ENCODE measurements at places on chromosomes 12 and 14.
A peak's percentile ranks its signal among the peaks of the same experiment; 100 is the strongest.

DNA sequence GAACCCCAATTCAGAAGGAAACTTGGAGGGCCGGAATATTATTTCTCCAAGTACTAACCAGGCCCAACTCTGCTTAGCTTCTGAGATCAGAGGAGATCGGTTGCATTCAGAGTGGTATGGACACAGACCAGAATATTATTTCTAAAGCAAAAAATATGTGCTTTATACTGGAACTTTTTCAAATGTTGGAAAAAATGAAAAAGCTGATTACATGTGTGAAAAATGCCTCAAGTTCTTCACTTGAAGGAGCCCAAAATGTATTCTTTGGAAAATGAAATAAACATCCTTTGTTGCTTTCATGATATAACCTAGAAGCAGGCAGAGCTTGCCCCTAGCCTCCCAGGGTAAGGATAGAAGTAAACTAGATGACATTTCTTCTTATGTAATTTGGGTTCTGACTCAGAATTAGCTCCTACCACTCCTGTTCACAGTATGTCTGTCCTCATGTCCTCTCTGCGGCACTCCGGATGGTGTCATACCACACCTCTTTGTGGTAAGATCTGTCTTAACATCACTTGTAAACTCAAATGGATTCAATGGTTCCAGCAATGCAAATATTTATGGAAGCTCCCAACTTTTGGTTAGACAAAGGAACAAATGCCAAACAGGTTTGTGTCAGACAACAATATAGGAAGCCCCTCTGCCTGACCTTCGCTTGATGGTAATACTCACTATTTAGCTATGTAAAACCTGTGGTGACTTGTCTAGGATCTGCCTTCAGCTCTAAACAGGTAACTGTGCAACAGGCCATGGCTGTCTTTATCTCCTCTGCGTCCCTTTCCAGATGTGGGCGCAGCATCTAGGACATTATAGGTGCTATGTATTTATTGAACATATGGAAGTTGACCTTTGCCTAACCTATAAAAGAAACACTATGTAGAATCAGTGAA is 178.5 kb downstream of the SSPN start:
- H3K36me3 ChIP-seq = peaks cover 49% of the 10 kb centered on the region
- peaks cover 16% of the 10 kb centered on the region for H3K4me1 ChIP-seq
- no peak for ATAC-seq
- no peak overlapping the region for H3K4me3 ChIP-seq

GRCh38 chr14:68759017-68759560 is 33.8 kb downstream of the ZFP36L1 start:
- no peak for ATAC-seq
- H3K4me1 ChIP-seq = peaks cover 22% of the 10 kb centered on the region
- H3K36me3 ChIP-seq = no peaks in the 10 kb centered on the region
- H3K4me3 ChIP-seq = no peak overlapping the region
- H3K27me3 ChIP-seq = no peaks in the 10 kb centered on the region

GRCh38 chr14:103158688-103159087 is 35.4 kb downstream of the TNFAIP2 start:
- ATAC-seq = no peak
- no peaks in the 10 kb centered on the region for H3K4me1 ChIP-seq
- no peaks in the 10 kb centered on the region for H3K36me3 ChIP-seq

GRCh38 chr14:64212666-64213065 is 81.5 kb downstream of the ESR2 start:
- H3K27ac ChIP-seq = no peak overlapping the region
- no peaks in the 10 kb centered on the region for H3K27me3 ChIP-seq
- peaks cover 45% of the 10 kb centered on the region for H3K4me1 ChIP-seq
- H3K4me3 ChIP-seq = no peak overlapping the region

GRCh38 chr14:38212111-38212510 is 4.4 kb downstream of the SSTR1 start:
- peaks cover 40% of the 10 kb centered on the region for H3K27me3 ChIP-seq
- no peak overlapping the region for H3K4me3 ChIP-seq
- no peaks in the 10 kb centered on the region for H3K4me1 ChIP-seq
- H3K27ac ChIP-seq = no peak overlapping the region

- H3K4me1 ChIP-seq = peaks cover 24% of the 10 kb centered on the region
- peak overlapping the region; percentile 41 for H3K27ac ChIP-seq
- no peak overlapping the region for H3K4me3 ChIP-seq
- no peak for ATAC-seq
- H3K36me3 ChIP-seq = peaks cover 30% of the 10 kb centered on the region
- no peaks in the 10 kb centered on the region for H3K27me3 ChIP-seq
These were observed 135.6 kb upstream of the MAX start for GRCh38 chr14:65237941-65238340.

- H3K27ac ChIP-seq = no peak overlapping the region
- H3K36me3 ChIP-seq = no peaks in the 10 kb centered on the region
- H3K4me3 ChIP-seq = no peak overlapping the region
- peaks cover 44% of the 10 kb centered on the region for H3K27me3 ChIP-seq
- no peaks in the 10 kb centered on the region for H3K4me1 ChIP-seq
- ATAC-seq = no peak
These were observed 72.5 kb downstream of the HMGA2 start for GRCh38 chr12:65896743-65897142.

GRCh38 chr12:82714427-82714826 is 27.7 kb downstream of the TMTC2 start:
- H3K36me3 ChIP-seq = peaks cover 10% of the 10 kb centered on the region
- no peaks in the 10 kb centered on the region for H3K4me1 ChIP-seq
- ATAC-seq = no peak
- no peak overlapping the region for H3K27ac ChIP-seq
- no peaks in the 10 kb centered on the region for H3K27me3 ChIP-seq

- H3K36me3 ChIP-seq = no peaks in the 10 kb centered on the region
- no peak for ATAC-seq
- no peaks in the 10 kb centered on the region for H3K27me3 ChIP-seq
- no peak overlapping the region for H3K27ac ChIP-seq
These were observed 5.4 kb downstream of the SOX5 start for GRCh38 chr12:23944067-23944466.

- no peak overlapping the region for H3K4me3 ChIP-seq
- peaks cover 61% of the 10 kb centered on the region for H3K36me3 ChIP-seq
- ATAC-seq = no peak
These were observed 51.9 kb downstream of the SUSD6 start for GRCh38 chr14:69663300-69663643.

GRCh38 chr14:58634406-58635090 is 3.2 kb upstream of the DACT1 start:
- peak overlapping the region; percentile 32 for H3K4me3 ChIP-seq
- no peak overlapping the region for H3K27ac ChIP-seq
- no peak for ATAC-seq
- peaks cover 36% of the 10 kb centered on the region for H3K4me1 ChIP-seq

- no peaks in the 10 kb centered on the region for H3K36me3 ChIP-seq
- no peaks in the 10 kb centered on the region for H3K4me1 ChIP-seq
- no peak overlapping the region for H3K27ac ChIP-seq
- peaks cover 16% of the 10 kb centered on the region for H3K27me3 ChIP-seq
- no peak for ATAC-seq
These were observed 26.5 kb downstream of the RERG start for GRCh38 chr12:15194456-15195368.

DNA sequence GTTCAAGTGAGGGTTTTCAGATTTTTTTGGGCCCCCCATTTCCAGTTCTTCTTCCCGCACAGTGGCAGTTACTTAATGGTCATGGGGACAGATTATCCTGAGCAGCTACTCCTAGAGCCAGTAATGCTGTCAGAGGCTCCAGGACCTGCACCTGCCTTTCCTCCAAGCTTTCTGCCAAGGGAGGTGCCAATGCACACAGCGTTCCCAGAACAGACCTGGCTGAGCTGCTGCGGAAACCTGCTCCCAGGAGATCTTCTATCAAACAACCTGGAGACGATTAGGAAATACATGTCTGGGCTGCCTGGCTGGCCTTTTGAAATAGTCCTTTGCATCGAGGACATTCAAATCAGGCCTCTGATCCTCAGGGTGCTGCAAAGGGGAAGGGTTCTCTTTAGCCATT is 120.9 kb downstream of the SLC8A3 start:
- H3K4me1 ChIP-seq = no peaks in the 10 kb centered on the region
- H3K36me3 ChIP-seq = no peaks in the 10 kb centered on the region
- ATAC-seq = no peak
- H3K27me3 ChIP-seq = peaks cover 14% of the 10 kb centered on the region
- H3K4me3 ChIP-seq = no peak overlapping the region

Data from stimulated activated memory B cell treated with anti-CD40 and anti-IgM and Interleukin-4, amounts not matched to agents 10 μg/mL and 1 μg/mL and 100 μg/mL, for 72 hours (primary cell).